Activated T-cell treated with anti-CD3 and anti-CD28 coated beads, Interleukin-2, amount 50 U/mL, for 1 hour (primary cell): ENCODE measurements at places on chromosomes 7 and 10.

- DNase-seq, result peak; percentile 46
These were observed 169.7 kb downstream of the NRF1 start for GRCh38 chr7:129780974-129781927.

GRCh38 chr10:50625649-50626132 is 1.9 kb upstream of the SGMS1 start:
- no peak for DNase-seq

DNA sequence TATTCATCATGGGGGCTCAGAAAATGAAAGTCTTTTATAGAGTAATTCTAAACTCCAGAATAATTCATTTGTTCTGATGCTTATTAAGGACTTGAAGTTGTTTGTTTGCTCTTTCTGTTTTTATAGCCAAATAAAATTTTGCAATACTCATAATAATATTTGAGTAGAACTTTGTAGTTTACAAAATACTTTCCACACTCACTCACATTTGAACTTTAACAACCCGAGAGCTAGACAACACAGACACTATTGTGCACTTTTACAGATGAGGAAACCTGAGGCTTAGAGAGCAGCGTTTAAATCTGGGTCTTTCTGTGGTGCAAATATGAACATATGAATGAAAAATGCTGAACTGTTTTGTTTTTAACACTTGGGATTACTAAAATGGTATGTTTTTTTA is 126.8 kb downstream of the KAT6B start:
- no peak for DNase-seq

- no peak for DNase-seq
These were observed 771 bp upstream of the PILRB start for GRCh38 chr7:100357131-100357561.

DNA sequence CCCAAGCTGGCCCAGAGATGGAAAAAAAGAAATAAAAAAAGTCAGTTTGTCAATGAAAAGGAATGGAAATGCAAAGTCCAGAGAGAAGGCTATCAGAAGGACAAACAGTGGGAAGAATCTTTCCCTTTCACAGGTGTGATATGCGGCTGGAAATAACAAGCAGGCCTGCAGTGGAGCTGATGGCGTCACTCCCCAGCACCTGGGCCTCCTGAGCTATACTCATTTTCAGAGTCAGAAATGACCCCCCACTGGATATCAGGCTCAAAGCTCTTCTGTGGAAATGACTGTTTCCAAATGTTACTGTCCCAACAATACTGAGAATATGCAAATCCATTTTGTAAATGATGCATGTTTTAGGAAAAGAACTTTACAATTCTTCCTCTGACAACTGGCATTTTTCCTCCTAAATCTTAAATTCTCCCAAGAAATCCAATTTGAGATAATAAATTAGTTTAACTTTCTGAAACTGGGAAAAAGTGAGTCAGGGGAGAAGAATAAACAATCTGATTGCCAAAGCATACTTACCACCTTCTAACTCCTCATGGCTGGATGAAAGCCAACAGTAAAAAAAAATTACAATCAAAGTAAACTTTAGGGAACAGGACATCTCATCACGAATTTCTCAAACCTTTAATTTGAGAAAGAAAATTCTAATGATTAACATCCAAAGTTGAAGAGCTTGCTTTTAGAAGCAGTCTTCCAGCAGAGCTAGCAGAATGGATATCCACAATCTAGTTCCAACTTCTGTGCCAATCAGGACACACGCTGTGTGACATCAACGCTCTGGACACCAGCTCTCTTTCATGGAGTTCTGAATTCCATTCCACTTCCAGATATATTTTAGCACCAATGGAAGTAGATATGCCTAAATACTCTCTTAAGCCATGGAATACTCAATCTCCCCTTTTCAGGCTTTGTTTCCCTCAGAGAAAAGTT is 5.3 kb upstream of the CUZD1 start:
- DNase-seq, result no peak

DNA sequence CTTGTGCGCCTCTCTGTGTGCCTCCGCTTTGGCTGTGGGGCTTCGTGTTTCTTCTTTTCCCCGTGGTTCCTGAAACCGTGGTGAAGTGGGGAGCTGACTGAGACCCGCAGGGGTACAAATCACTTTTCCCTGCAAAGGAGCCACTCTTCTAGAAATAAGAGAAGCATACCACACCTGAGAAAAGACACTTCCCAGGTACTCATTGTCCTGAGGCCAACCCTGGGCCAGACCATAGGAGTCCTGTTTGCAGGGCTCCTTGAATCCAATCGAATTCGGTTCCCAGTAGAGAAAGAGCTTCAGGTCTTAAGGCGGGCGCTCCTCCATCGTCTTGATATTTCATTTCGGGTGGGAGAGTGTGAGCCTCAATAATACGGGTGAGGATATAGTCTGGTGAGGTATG is 32.4 kb upstream of the ZNF273 start:
- no peak for DNase-seq

GRCh38 chr7:157204134-157204533 is 65.4 kb downstream of the UBE3C start:
- DNase-seq, result no peak

DNA sequence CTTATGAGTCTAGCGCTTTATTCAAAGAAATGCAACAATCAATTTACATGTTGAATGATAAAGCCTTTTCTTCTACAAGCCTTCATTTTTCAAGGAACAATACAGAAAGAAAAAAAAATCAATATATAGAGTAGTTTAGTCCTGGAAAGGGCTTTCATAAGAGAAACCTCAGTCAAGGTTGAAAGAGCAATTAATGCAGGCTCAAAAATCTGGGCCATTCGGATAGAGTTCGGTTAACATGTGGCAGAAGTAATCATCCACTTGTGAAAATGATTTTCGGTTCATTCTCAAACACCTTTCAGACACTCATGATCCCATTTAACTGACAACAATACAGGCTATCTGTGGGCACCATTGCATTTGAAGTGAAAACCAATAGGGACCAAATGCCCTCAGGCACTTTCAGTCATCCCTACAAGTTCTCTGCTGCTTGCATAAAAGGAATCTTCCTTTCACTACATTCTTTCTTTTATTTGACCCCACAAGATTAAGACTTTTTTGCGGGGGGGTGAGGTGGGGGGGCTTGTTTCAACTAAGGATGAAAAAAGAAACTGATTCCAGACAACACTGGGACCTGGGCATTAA is 177.9 kb downstream of the RNF133 start:
- no peak for DNase-seq

GRCh38 chr7:47715631-47716068 is 133.7 kb upstream of the TNS3 start:
- DNase-seq, result no peak

DNA sequence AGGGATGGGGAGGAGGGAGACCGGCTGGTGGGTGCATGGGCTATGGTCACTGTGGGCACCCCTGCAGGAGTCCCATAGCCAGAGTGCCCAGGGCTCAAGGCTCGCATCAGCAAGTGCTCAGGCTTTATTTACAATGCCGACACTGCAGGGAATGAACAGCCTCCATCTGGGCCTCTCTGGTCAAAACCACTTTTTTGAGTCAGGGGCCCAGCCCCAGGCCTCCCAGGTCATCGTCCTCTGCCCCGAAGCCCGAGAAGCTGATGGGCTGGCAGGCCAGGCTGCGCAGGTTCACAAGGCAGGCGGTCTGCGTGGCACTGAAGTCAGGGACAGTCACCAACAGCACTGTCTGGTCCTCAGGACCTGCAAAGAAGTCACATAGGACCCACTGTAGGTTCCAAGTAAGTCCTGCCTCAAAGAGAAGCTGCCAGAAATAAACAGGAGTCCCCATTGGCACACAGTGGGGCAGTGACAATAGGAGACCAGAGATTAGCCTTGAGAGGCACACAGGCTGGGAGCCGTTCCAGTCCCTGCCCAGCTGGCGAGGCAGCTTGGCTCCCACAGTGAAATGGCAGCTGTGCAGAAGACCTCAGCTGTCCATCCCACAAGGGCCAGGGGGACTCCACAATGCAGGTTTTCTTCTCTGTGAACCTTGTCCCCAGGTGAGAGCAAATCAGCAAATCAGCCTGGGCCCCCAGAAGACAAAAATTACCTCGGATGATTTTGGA is 8.6 kb downstream of the POLD2 start:
- DNase-seq, result no peak

GRCh38 chr7:92221766-92222165 is 23.9 kb downstream of the KRIT1 start:
- DNase-seq, result no peak

DNA sequence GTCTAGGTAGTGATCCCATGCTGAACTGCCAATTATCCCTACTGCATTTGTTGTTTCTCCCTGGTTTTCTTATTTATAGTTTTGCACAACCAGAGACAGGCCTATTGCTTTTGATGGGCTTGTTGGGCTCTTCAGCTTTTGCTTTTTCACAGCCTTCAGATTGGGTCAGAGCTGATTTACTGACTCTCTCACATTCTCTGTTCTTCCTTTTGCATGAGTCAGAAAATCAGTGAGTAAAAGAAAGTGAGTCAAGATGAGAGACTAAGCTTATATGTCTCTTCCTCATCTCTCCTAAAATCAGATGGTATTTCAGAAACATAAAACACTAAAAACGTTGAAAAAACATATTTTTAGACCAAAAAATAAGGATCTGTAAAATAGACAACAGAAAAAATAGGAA is 1135.4 kb downstream of the XPNPEP1 start:
- no peak for DNase-seq

GRCh38 chr10:131275691-131276090 is 35.8 kb downstream of the TCERG1L start:
- no peak for DNase-seq

GRCh38 chr10:70673043-70673928 is 980 bp downstream of the ADAMTS14 start:
- DNase-seq, result no peak

DNA sequence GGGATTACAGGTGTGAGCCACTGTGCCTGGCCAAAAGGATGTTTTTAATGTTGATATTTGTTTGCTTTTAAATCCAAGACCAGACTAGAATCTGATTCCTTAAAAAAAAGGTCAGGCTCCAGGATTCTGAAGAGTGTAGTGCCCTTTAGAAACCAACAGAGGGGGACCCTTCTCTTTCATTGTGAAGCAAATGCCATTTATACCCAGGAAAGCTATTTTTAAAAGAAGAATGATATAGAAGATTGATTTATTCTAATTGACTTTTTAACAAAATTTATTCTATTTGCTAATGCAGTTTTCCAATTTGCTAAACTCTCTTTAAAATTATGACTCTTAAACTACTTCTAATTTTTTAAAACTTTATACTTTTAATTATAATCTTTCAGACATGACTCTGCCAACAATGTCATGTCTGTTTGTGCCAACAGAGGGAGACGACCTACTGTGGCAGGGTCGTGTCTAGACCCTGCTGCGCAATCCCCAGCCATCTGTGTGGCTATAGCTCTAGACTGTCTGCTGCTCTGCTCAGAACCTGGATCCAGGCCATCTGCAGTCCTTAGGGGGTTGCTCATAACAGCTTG is 201.0 kb upstream of the IMMP2L start:
- no peak for DNase-seq

DNA sequence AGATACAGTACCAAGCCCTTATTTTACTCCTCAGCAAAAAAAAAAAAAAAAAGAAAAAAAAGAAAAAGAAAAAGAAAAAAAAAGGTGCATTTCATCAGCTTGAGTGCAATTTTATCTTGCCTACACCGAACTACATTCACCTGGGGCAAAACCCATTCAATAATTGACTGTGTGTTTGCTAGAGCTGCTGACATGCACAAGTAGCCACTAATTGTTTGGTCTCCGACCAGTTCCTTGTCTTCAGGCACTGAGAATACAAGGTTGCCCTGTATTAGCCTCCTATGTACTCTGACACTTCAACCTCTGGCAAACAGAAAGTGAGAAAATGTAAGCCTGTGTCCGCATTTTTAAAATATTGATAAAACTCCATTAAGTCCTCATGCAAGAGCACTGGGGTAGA is 1579.4 kb upstream of the LRRTM3 start:
- no peak for DNase-seq

DNA sequence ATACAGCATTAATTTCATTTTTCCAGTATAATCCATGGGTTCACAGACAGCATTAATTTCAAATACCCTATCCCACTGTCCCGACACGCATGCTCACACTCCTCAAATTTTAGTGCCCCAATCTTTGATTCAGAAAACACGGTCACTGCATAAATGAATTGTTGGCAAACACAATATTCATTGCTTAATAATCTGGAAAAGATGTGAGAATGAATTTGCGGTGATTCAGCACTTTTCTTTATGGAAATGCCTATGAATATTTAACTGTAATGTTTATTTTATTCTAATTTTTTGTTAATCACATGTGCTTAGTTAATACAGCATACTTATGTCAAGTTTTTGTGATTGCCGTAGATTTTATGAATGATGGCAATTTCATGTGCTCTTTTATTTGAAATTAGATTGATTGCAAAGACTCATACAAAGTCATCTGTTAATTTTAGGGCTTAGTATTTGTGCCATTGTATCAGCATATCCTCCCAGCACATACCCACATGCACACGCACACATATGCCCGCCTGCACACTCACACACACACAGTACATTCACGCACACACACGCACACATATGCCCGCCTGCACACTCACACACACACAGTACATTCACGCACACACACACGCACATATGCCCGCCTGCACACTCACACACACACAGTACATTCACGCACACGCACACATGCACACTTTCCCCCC is 35.1 kb downstream of the MACROH2A2 start:
- no peak for DNase-seq

- no peak for DNase-seq
These were observed 269.9 kb upstream of the PITRM1 start for GRCh38 chr10:3442451-3442990.

- no peak for DNase-seq
These were observed 13.2 kb upstream of the FRMPD2 start for GRCh38 chr10:48287417-48288391.

DNA sequence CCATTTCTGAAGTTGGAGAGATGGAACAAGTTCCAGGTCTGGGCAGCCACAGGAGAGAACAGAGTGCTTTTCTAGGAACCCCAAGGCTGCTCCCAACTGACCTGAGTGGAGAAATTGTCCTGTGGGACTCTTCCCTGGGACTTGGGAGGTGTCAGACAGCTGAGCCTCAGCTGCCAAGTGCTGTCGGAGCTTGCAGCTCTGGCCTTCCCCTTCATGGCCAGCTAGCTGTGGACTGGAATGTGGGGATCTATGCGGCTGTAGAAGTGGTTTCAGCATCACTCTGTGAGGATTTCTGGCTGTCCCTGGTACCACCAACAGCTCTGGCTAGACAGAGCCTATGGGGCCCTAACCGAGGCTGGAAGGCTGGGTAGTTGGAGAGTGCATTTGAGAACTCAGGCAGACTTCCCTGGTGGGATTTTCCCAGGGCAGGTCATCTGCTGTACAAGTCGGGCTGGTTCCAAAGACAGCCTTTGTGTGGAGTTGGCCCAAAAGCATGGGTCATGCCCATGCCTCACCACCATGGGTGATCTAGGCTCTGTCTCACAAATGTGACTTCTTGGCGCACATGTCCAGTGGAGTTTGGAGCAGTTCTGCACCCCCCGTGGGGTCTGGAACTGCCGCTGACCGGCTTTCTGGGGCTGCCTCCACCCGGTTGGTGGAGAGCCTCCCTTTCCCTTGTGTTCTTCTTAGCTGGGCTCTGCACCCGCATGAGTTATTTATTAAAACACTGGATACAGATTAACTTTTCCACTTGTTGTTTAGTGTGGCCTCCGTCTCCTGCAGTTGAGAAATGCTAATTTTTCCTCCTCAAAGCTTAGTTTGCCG is 10.9 kb downstream of the SUFU start:
- no peak for DNase-seq
